ENCODE measurements at places on chromosomes 6 and 20. TPM values are rescaled to one million over a fixed set of nuclear protein-coding genes. Genes with fewer than 3 reads are reported as not detected.

The AGER gene
- 0.44 TPM for total RNA-seq

The ZMYND8 gene
- 16.5 TPM for total RNA-seq

The YTHDF1 gene
- total RNA-seq, result 16.5 TPM

The TCF21 gene
- total RNA-seq, result 1.9 TPM

The TOX2 gene
- total RNA-seq, result 1.6 TPM

The HLA-DMB gene
- not detected for total RNA-seq

Measured in uterine smooth muscle cell (primary cell).